M059J (cell line): ENCODE measurements at places on chromosomes 6 and 20. TPM values are rescaled to one million over a fixed set of nuclear protein-coding genes. Genes with fewer than 3 reads are reported as not detected.
A peak's percentile ranks its signal among the peaks of the same experiment; 100 is the strongest.

The SLC4A11 gene
- 0.54 and 1.2 TPM in 2 replicates for total RNA-seq

The RBM24 gene
- 24.1 and 27.9 TPM in 2 replicates for total RNA-seq

The DPPA5 gene
- total RNA-seq: not detected in 2 replicates

The VGLL2 gene
- total RNA-seq: not detected in 2 replicates

The AVP gene
- not detected in 2 replicates for total RNA-seq

The RSPH9 gene
- 0.05 and 0.69 TPM in 2 replicates for total RNA-seq

- peak; percentile 85 for DNase-seq
Measured at GRCh38 chr6:37207903-37208456, 38.0 kb downstream of the PIM1 start.

DNA sequence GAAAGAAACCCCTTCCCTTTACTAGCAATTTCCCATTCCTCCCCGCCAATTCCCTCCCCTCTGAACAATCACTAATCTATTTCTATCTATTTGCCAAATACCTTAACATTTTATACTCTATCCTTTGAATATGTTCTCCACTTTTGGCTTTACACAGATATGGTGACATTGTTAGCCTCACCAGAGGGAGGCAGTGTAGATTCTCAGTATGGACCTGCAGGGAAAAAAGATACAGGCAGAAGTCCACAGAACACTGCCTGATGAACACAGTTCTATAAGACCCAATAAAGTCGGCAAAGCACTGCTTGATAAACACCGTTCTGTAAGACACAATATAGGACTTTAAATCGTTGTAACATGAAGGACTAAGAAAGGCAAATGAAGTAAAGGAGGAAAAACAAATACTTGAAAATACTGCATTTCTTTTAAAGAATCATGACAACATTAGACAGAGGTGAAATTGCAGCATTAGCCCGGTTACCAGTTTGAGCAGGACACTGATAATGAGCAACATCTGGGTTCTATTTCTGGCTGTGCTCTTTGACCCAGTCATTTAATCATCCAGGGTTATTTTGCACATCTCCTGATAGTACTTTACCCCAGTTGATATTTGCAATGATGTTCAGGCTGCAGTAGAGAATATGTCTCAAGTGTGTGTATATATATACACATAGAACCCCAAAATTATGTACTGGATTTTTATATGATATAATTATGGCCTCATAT lies 296.8 kb downstream of the UTRN start:
- DNase-seq: peak; percentile 41

- DNase-seq: no peak
Measured at GRCh38 chr6:75997696-75998095, 74.8 kb downstream of the IMPG1 start.

- DNase-seq: no peak
Measured at GRCh38 chr20:57505979-57506378, 19.0 kb downstream of the CTCFL start.

GRCh38 chr6:115487331-115487730 lies 573.4 kb downstream of the FRK start:
- no peak for DNase-seq

- no peak for DNase-seq
Measured at GRCh38 chr6:118791499-118791898, 102.5 kb upstream of the ASF1A start.

GRCh38 chr6:157885211-157885788 lies 62.3 kb downstream of the SNX9 start:
- DNase-seq: no peak

GRCh38 chr6:158058171-158058651 lies 76.5 kb downstream of the SYNJ2 start:
- DNase-seq: no peak

DNA sequence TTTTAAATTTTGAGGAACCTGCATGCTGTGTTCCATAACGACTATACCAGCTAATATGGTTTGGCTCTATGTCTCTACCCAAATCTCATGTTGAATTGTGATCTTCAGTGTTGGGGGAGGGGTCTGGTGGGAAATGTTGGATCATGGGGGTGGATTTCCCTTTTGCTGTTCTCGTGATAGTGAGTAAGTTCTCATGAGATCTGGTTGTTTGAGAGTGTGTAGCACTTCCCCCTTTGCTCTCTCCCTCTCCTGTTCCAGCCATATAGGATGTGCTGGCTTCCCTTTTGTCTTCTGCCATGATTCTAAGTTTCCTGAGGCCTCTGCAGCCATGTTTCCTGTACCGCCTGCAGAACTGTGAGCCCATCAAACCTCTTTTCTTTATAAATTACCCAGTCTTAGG lies 61.8 kb upstream of the NEDD9 start:
- no peak for DNase-seq

DNA sequence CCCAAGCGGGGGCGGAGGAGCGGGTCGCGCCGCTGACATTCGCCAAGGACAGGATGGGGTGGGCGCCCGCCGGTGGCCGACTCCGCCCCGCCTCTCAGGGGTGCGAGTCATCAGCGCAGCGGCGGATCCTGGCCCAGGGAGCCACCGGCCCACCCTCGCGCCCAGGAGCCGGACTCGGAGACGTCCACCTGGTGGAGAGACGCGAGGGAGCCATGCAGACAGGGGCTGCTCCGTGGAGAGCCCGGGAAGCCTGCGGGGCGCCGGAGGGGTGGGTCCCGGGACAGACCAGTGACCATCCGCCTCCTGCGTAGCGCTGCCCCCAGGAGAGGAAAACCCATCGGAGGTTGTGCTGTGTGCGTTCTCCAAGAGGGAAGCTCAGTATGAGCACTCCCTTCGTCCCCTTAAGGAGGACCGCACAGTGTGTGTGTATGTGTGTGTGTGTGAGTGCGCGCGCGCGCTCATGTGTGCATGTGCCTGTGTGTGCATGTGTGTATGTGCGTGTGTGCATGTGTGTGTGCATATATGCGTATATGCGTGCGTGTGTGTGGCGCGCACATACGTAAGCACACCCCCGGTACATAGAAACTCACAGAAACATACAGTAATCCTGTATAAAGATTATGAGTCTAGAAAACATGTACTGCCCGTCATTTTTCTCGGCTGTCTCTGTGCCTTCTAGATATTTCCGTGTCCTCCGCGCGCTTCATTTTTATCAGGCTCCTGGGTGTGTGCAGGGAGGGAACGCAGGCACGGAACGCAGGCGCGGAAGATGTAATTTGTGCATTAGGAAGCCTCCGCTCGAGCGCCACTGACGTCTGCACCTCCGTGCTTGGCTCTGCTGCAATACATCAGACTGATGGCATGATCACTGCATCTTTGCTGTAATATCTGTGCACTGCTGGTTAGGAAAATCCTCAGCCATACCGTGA lies 158.9 kb downstream of the TBXT start:
- DNase-seq: no peak

DNA sequence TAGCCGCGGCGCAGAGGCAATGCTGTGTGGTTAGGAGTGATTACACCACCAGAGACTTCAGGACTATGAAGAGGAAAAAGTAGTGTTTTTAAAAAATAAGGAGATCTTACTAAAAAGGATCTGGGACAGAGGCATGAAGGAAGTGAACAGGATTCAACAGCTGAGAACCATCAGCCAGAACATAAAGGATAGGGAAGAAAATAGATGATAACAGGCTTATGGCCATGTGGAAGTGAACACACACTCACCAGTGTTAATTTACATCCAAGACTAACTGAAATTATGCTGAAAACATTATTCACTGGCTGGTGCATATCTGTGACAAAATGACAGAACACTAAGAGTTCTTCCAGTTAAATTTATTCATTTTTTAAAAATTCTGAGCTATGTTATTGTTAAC lies 47.5 kb upstream of the BCLAF1 start:
- DNase-seq: no peak

- no peak for DNase-seq
Measured at GRCh38 chr20:22825076-22825475, 210.0 kb upstream of the SSTR4 start.

DNA sequence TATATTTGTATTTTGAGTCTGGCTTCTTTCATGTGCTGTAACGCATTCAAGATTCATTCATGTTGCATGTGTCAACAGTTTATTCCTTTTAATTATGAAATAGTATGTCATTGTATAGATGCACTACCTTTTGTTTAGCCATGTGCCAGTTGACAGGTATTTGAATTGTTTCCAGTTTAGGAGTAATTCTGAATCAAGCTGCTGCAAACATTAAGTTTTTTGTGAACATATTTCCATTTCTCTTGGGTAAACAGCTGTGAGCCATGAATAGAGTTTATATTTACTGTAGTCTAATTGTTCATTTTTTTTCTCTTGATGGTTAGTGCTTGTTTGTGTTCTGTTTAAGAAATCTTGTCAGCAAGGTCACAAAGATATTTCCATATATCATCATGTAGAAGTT lies 142.4 kb upstream of the RIPOR2 start:
- no peak for DNase-seq

- DNase-seq: peak; percentile 98
Measured at GRCh38 chr20:10857352-10858070, 183.7 kb upstream of the JAG1 start.

GRCh38 chr20:47320990-47321805 lies 35.3 kb downstream of the ZMYND8 start:
- DNase-seq: peak; percentile 70

- DNase-seq: peak; percentile 69
Measured at GRCh38 chr6:109455437-109456110, at the start of gene MICAL1. Gene MICAL1, minus strand, starts transcription at chr6:109455772. Its CDS starts 1,576 bp downstream, at chr6:109454196.

GRCh38 chr6:77466055-77466450 lies 2.8 kb upstream of the HTR1B start:
- DNase-seq: peak; percentile 78
